Muscle of back (tissue), 13 donors: ENCODE measurements at places on chromosomes 5 and 9.

DNA sequence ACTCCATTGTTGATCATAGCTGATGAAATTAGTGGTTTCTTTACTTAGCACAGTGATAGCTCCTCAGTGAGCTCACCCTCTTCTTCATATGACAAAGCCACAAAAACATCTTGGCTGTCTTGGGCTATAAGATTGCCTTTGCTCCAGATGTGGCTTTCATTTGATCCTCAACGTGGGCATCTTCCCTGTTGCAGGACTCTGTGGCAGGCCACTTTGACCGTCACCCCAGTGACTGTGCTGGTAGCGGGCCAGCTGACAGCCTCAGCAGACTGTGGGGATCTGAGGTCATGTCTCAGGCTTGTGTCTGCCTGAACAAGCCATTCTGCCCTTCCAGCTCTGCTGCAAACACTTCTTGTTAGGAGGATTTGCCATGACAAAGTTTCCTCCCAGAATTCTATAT, 422.2 kb downstream of the NR2F1-AS1 start:
- no peak for DNase-seq

DNA sequence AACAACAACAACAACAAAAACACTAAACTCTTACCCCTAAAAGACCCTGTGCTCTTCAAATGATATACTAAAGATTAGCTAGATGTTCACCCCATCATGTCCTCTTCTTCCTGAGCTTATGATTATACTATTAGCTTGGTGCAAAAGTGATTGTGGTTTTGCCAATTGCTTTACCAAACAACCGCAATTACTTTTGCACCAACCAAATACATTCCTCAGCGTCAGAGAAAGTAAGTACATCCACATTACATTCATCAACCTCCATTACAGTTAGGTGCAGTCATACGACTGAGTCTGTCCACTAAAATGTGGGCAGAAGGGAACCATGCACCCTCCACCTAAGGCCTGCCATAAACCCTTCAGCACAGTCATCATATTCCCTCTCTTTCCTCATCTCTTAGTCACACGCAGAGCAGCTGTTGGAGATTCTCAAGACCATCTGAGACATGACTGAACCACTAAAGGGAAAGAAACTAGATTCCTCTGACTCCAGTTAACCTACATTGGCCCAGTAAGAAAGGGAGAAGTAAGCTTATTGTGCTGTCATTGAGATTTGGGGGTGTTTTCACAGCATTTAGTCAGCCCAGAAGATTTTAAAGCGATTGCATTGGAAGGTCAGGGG, 181.6 kb upstream of the TLE4 start:
- peak; percentile 28 for DNase-seq

DNA sequence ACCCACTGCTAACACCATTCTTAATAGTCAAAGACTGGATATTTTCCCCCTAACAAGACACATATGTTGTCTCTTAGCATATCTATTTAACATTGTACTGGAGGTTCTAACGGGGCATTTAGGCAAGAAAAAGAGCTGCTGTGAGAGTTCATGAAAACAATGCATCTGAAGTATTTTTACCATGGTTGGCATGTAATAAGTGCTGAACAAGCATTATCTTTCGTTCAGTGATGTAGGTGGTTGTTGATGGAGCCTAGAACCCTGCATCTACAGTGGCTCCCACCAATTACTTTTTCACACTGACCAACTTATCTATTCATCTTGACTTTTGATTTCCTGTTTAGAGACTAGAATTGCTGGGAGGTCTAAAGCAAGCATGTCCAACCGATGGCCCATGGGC, 12.8 kb downstream of the B4GALT1 start:
- DNase-seq: no peak

GRCh38 chr5:140795259-140795641, 598 bp downstream of the PCDHA2 start:
- DNase-seq: no peak

GRCh38 chr5:107526270-107526937, 144.3 kb downstream of the EFNA5 start:
- no peak for DNase-seq

DNA sequence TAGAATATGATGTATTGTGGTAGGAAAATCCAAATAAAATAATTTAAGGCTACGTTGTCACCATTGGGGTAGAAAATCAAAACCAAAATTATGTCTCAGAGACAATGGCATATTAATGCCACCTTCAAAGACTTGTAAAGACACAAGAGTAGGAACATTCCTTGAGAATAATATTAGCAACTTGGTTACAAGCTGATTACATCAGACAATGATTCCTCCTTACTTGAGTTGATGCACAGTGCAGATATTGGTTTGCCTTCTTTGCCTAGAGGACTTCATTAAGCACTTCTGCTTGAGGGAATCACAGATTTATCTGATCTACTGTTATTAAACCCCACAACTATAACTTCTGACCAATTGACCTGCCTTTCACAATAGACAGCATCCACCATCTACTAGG, 500.2 kb downstream of the CDH9 start:
- DNase-seq: no peak

DNA sequence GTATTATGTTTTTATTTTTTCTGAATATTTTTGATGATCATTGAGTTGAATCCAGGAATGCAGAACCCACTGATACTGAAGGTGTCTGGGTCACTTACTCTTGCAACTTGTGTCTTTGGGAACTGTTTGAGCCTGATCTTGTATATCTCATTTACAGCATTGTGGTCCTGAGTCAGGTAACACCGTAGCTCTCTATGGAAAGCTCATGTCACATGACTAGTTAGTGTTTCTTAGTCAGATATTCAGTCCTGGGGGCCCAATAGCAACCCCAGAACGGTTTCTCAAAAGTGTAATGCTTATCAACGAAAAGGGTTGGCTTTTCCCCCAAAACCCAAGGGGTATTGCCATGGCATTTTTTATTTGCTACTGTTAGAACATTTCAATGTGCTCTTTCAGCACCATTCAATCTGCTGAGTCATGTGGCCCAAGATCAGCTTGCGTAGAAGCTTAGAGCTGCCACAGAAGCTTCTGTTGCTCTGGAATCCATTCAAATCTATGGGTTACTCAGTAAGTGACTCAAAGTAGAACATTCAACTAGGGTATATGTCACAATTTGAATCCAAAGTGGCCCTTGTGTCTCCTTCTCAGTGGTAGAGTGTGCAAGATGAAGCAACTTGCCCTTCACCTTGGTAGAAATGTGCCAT, 12.1 kb upstream of the PTAR1 start:
- DNase-seq: no peak

DNA sequence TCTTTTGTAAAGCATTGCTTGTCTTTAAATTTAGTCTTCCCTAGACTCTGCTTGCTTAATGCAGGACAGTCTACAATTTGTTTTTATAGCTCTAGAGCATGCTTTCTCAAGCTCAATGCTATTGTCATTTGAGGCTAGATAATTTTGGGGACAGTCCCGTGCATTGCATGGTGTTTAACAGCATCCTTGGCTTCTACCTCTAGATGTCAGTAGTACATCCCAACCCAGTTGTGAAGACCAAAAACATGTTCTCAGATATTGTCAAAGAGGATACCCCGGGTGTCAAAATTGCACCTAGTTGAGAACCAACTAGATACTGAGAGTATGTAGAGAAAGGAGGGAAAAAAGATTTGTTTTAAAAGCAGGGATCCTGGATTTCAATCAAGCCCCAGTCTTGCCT, 277.5 kb downstream of the CEMIP2 start:
- no peak for DNase-seq

- DNase-seq: no peak
These were observed 30.6 kb downstream of the ITGA1 start for GRCh38 chr5:52818360-52818759.

- no peak for DNase-seq
These were observed 102.6 kb downstream of the ADAMTS2 start for GRCh38 chr5:179242676-179243075.

DNA sequence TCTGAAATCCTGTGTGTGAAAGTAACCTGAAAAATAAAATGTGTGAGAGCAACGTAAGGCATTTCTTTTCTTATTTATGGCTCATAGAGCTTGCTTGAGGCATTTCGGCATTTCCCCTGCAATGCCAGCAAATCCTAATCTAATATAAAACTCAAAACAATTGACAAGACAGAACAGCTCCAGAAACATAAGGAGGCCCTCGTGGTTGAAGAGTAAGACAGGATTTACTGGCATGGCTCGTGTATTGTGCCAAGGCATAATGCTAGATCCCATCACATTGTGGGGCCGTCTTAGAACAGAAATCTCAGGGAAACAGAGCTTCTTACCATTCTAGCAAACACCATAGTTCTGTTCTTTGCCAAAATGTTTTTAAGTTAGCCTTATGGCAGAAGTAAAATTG, 166.2 kb downstream of the NTRK2 start:
- no peak for DNase-seq

GRCh38 chr9:135783540-135784245, 81.7 kb downstream of the KCNT1 start:
- DNase-seq: no peak

GRCh38 chr5:146564007-146564762, 48.2 kb upstream of the GPR151 start:
- DNase-seq: no peak
